ENCODE measurements at places on chromosomes 3 and 15. TPM values are rescaled to one million over a fixed set of nuclear protein-coding genes. Genes with fewer than 3 reads are reported as not detected.

GRCh38 chr3:167913219-167913835 is 177.8 kb downstream of the SERPINI1 start:
- peak; percentile 47 for DNase-seq

Gene ROBO2
- 0.55 TPM for total RNA-seq

Gene IL17RE
- 17.0 TPM for total RNA-seq

Gene MINDY4B
- total RNA-seq: not detected

- no peak for DNase-seq
Observed at GRCh38 chr3:128647307-128647706, 3.3 kb downstream of the RPN1 start.

Gene PRTG
- total RNA-seq: not detected

DNA sequence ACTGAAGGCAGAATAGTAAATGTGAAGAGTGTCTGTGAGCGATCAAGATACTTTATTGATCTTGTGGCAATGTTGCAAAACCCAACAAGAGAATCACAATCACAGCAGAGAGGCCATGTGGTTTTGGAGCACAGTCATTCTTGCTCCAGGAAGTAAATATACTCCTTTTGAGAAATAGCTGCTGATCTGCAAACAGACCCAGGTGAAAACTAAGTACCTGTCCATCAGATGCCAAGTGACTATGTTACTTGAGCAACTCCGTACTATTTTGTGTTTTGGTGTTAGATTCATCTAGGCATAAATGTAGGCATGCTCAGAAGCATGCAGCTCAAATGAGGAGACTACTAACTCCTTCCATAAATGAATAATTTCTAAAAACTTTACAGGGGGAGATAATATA is 627.9 kb downstream of the ZBBX start:
- DNase-seq: no peak

- no peak for DNase-seq
Observed at GRCh38 chr15:35437157-35437556, 108.8 kb downstream of the DPH6 start.

Gene SEMA6D
- not detected for total RNA-seq

DNA sequence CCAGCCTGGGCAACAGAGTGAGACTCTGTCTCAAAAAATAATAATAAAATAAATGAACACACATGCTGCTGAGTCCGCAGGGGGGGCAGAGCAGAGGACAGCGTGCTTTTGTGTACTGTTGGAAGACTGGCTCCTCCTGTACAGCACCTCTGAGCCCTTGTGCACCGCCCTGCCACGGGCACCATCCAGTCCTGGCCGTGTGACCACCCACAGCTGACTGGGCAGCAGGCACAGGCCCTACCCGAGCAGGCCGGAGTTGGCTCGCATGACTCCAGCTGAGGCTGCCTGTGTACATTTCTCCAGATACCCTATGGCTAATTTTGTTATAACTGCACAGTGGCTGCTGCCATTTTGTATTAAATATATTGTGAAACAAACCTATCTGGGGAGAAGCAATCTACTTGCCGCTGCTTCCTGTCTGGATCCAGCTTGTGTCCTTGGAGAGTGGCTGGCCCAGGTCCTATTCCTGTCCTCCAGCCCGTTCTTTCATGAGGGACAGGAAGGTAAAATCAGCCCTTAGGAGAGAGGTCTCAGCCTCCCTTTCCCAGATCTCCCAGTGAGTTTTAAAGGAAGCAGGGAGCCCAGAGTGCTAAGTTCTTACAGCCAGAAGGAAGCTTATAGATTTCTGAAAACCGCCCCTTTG is 14.6 kb downstream of the IVD start:
- peak; percentile 34 for DNase-seq

Gene SNX22
- 0.18 TPM for total RNA-seq

DNA sequence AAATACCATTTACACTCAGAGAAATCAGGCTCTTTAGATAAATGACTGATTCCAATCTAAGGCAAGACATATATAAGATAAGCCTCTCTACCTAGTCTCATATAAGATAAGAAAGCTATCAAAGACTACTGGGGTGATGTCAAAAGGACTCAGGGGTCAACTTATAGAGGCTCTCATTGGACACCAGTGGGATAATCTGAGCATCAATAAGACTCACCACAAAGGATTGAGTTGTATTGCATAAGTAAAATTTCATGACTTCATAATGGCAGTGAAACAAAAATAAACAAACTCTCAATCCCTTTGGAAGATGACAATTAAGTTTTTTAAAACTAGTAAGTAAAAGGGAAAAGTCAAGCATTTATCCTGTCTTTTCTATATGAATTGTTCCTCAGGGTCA is 317.8 kb downstream of the SHQ1 start:
- DNase-seq: no peak

Gene CD86
- not detected for total RNA-seq

DNA sequence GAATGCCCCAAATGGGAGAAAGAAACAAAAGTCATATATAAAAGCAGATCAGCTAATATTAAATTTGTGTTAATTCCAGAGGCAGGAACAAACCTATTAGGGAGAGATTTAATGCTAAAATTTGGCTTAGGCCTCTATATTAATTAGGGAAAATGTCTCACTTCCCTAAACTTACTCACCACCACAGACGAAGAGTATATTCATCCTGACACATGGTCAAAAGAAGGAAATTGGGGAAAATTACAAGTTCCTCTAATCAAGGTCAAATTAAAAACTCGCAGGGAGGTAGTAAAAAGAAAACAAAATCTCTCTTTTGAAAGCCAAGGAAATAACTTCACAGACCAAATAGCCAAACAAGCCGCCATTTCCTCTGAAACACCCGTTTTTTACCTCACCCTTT is 32.2 kb downstream of the GRM2 start:
- DNase-seq: no peak

GRCh38 chr15:81117581-81117980 is 16.5 kb upstream of the CFAP161 start:
- no peak for DNase-seq

DNA sequence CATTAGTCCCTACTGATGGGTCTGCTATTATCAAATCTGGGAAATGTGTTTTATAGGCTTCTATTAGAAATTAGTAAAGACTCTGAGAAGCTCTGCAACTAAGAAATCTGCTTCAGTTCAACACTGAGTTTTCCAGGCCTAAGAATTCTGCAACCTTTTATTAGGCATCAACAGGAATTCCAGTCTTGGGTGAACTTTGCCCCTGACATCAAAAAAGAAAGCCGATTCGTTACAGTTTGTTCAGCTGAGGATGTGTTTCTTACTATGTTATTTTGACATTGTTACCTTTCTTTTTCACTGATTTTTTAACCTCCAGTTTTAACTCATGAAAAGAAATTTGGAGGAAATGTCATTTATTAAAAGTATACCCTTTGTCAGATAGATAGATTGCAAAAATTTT is 131.5 kb upstream of the KCNH8 start:
- peak; percentile 6 for DNase-seq

Gene EPHB3
- 29.4 TPM for total RNA-seq

Gene TRNT1
- total RNA-seq: 24.6 TPM

Gene DLEC1
- total RNA-seq: 0.94 TPM

DNA sequence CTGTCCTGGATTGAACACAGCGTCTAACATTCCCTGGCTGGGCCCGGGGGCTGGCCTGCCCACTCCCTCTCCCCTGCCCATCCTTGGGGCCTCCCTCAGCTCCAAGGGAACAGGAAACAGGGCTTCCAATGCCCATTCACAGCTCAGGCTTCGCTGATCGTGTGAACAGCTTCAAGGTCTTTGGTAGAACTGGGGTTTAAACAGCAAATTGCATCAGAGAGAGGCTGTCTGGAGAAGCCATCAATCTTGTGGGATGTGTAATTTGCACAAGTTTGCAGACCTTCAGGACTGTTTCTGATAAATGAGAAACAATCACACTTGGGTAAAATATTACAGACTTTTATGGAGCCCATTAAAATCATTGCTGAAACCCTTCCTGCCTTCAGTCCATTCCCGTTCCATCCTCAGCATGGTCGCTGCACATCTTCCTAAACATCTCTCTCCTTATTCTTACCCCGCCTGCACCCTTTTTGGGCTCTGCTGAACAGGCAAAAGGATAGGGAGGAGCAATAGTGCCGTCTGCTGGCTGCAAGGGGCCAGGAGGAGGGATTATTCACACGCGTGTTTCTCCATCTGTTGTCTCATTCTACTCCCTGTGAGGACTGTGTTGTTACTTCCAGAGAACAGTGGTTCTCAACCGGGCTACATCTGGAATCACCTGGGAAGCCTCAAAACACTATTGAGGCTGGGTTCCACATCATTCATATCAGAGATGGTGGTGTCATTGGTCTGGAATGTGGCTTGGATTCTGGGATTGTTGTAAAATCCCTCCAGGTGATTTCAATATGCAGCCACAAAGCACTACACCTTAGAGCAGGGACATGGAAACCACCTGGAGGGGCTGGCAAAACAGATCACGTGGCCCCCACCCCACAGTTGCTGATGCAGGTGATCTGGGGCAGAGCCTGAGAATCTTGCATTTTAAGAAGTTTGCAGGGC is 116.3 kb downstream of the CLSTN2 start:
- DNase-seq: peak; percentile 19

Gene LRRC31
- total RNA-seq: 0.48 TPM

GRCh38 chr15:69444686-69445085 is 7.9 kb upstream of the RPLP1 start:
- DNase-seq: no peak

Gene TMC3
- not detected for total RNA-seq

- no peak for DNase-seq
Observed at GRCh38 chr3:18441551-18441950, 16.4 kb upstream of the SATB1 start.

- DNase-seq: no peak
Observed at GRCh38 chr15:64665179-64665578, 110.2 kb downstream of the RBPMS2 start.

DNA sequence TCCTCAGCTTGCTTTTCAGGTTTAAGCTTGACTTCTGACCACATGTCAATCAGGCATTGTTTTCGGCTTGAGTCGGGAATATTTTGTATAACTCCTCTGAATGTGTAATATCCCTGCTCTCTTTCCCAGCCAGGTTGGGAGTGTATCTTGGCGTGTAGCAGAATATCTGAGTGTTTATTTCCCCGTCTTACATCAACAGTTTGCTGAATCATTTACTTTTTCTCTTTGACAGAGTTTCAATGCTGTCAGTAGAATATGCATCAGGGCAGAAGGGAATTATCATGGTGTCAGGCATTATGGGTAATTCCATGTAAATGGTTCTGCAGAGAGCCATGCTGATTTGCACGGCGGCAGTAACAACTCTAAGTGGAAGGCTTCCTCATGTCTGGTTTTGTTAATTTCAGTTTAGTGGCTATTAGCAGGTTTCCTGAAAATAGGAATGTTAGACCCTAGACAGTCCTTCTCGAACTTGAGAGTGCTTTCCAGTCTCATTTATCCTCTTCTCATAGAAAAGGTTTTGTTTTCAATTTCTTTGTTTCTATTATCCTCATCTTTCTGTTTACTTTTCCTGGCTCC is 566.3 kb downstream of the AGBL1 start:
- no peak for DNase-seq

Gene CLCN2
- 59.4 TPM for total RNA-seq

Measured in HT-29 (cell line).